ENCODE measurements at places on chromosomes 16 and 17. TPM values are rescaled to one million over a fixed set of nuclear protein-coding genes. Genes with fewer than 3 reads are reported as not detected.

ADCY7 gene
- total RNA-seq, result 26.0 TPM

FAM20A gene
- 37.0 TPM for total RNA-seq

PITPNM3 gene
- 0.57 TPM for total RNA-seq

SLC12A3 gene
- total RNA-seq, result not detected

RBFOX1 gene
- not detected for total RNA-seq

CCL17 gene
- not detected for total RNA-seq

KRTAP4-1 gene
- not detected for total RNA-seq

ICAM2 gene
- 3.0 TPM for total RNA-seq

FAM171A2 gene
- total RNA-seq, result 3.1 TPM

SLC35G6 gene
- total RNA-seq, result not detected

PRSS53 gene
- 2.8 TPM for total RNA-seq

TP53TG3 gene
- not detected for total RNA-seq

CCDC47 gene
- total RNA-seq, result 70.2 TPM

DNAH9 gene
- not detected for total RNA-seq

SLC16A13 gene
- 3.1 TPM for total RNA-seq

MMP2 gene
- total RNA-seq, result 1,244 TPM

EXOC3L1 gene
- total RNA-seq, result 0.98 TPM

CYB561 gene
- total RNA-seq, result 29.5 TPM

GRB7 gene
- 1.7 TPM for total RNA-seq

Data from fibroblast of the aortic adventitia (primary cell).